Ascending aorta (tissue), 2 donors: ENCODE measurements at places on chromosomes 3 and 15. TPM values are rescaled to one million over a fixed set of nuclear protein-coding genes. Genes with fewer than 3 reads are reported as not detected.

Gene HRG
- total RNA-seq, result 6.9 TPM

Gene MORC1
- not detected for total RNA-seq

Gene SLC22A14
- not detected for total RNA-seq

Gene CASR
- not detected for total RNA-seq

DNA sequence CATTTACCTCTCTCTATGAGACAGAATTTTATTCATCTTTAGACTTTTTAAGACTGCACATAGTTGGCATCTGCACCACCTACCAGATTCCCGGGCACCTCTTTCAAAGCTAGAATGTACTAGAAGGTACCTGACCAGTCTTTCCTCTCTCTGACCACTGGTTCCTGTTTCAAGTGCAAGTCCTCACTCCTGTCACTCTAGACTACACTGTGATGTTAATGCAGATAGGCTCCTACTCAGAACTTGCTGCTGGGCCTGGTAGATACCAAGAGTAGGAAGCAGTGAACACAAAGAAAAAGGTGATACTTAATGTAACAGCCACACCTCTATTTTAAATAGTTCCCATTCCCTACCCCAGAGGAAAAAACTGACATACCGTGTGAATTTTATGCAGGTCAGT, 8.1 kb upstream of the TCAIM start:
- no peak for DNase-seq
- no peak overlapping the region for H3K4me3 ChIP-seq
- H3K36me3 ChIP-seq, result no peaks in the 10 kb centered on the region
- H3K4me1 ChIP-seq, result no peaks in the 10 kb centered on the region

- no peaks in the 10 kb centered on the region for H3K4me1 ChIP-seq
- H3K27ac ChIP-seq, result no peak overlapping the region
- no peak for DNase-seq
- no peaks in the 10 kb centered on the region for H3K36me3 ChIP-seq
- H3K27me3 ChIP-seq, result no peaks in the 10 kb centered on the region
Observed at GRCh38 chr3:114213292-114213626, 24.1 kb downstream of the ZNF80 start.
